Activated T-cell treated with anti-CD3 and anti-CD28 coated beads, Interleukin-2, amount 50 U/mL, for 72 hours (primary cell): ENCODE measurements at places on chromosomes 7 and 10. TPM values are rescaled to one million over a fixed set of nuclear protein-coding genes. Genes with fewer than 3 reads are reported as not detected.

DAGLB gene
- total RNA-seq, result 17.9 TPM

DNA sequence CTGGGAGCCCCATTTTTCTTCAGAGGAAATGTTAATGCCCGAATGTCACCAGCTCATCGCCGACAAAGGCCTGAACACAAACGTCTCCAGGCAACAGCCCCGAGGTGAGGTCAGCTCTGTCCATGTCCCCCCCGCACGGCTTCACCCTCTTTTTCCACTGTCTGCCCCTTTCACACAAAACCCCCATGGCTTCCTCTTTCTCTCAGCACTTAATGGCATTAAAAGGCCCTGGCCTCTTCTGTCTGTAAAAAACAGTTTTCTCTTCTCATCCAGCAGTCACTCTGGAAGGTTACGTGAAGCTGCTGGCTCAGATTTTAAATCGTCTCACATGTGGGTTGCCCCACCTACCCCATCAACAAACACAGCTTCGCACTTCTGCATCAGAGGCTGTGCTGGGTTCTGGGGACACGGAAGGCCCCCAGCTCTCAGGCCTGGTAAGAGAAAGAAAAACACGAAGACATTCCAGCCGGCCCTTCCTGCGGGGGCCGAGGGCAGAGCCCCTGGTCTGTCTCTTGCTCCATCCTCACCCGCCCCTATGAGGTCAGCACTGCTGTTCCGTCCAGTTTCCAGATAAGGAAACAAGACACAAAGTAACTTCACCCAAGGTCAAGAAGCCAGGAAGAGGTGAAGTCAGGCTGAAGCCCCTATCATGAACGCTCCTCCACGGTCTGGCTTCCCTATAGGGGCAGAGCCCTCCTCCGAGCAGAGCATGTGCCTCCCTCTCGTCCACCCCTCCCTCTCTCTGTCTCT is 91.1 kb upstream of the PDGFA start:
- DNase-seq, result no peak

DNA sequence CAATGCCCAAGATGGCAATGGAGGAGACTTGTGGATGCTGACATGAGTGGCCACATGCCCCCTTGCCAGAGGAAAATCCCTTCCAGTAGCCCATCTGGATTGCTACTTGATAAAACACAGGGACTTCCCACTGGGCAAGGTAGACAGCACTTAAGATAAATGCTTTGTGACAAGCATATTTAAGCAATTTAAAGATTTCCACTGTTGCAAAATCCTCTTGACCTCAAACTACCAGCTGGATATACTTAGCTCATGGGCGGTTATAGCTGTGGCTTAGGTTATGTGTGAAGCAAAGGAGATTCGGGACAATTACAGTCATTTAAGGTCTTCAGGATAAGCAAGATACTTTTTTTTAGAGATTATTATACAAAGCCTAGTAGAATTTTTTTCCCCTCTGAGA is 238.1 kb downstream of the BMPER start:
- DNase-seq, result no peak

CPEB3 gene
- total RNA-seq, result 2.2 TPM

- DNase-seq, result no peak
These were observed 277.4 kb downstream of the CCSER2 start for GRCh38 chr10:84605802-84606201.

GRCh38 chr7:25895792-25896171 is 256.2 kb upstream of the NFE2L3 start:
- no peak for DNase-seq

CAMK1D gene
- total RNA-seq, result 19.9 TPM

- no peak for DNase-seq
These were observed 3.0 kb upstream of the CCDC136 start for GRCh38 chr7:128788446-128789412.
